ENCODE measurements at places on chromosomes 2 and 18.

DNA sequence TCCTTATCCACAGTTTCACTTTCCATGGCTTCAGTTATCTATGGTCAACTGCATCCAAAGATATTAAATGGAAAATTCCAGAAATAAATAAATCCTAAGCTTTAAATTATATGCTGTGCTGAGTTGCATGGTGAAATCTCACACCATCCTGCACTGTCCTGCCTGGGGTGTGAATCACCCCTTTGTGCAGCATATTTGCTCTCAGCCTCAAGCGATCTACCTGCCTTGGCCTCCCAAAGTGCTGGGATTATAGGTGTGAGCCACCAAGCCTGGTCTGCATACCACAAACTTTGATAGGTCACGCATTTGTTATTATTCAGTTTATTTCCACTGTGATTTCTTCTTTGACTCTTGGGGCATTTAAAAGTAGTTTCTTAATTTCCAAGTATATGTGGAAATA is 117.2 kb downstream of the SPIRE1 start:
- no peak for DNase-seq

DNA sequence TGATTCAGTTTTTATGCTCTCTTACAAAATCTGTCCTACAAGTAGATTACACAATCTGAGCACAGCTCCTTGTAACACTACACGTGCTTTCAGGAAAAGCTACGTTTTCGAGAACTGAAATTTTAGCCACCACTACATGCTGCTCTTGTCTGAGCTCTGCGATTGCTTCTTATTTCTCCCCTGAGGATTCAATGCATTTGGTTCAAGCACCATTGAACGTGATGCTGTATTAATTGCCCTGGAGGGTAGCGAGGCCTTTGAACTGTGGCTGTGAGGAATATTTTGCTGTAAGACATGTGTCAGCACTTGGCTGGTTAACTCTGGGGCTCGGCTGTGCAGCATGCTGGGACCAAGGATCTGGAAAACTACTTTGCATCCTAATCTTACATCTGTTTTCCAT is 405.8 kb downstream of the EPHA4 start:
- no peak for DNase-seq

DNA sequence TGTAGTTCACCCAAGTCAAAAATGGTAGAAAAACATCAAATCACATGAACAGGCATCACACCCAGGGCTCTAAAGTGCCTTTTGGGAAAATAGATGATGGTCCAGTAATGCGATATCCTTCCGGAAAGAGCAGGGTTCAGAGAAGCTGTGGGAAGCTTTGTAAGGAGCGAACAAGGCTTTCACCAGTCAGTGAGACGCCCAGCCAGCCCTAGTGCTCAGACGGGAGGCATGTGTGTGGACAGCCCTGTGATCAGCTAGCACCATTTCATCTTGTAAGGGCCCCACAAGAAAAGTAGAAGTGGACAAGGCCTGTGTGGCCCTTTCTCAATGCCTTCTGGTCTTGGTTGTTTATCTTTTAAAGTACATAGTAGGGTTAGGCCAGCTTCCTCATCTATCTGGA is 76.1 kb downstream of the SMIM21 start:
- DNase-seq = no peak

- no peak for DNase-seq
These were observed 539.6 kb downstream of the PID1 start for GRCh38 chr2:228731517-228731916.

DNA sequence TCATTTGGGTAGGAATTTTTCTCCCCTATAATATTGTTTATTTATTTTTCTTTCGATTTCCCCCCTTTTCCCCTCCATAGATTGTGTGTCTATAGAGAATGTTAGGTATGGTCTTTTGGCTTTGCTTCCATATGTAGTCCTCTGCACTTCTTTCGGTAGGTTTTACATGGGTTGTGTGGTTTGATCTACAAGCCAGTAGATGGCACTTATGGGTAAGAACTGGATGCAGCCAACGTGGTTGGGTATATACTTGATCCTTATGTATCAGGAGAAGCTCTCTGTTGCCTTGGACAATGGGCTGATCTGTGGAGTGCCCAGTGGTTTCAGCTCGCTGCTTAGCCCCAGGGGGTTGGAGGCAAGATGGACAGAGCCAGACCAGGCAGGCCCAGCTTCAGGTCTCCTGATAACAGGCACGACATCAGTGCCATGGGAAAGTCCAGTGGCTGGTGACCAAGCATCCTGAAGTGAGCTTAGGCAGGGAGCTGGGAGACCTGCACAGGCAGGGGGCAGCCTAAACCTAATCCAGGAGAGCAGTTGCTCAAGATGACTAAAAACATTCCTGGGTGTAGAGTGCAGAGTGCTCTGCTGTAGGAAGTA is 488.3 kb downstream of the CCDC85A start:
- DNase-seq = no peak

DNA sequence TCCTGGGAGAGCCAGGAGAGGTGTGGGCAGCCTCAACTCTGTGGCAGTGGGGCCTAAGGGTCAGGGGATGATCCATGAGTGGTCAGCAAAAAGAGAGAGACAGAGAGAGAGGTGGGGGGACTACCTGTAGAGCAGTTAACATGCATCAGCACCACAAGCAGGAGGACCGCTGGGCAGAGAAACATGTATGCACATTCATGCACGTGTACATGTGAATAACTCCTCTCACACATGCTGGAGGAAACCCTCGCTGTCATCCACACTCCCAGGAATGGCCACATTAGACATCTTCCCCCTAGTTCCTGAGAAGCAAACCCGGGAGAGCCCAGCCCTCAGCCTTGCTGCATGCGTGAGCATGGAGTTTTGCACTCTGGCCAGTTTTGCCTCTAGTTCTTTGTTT is 166.1 kb downstream of the SMAD7 start:
- DNase-seq = no peak

DNA sequence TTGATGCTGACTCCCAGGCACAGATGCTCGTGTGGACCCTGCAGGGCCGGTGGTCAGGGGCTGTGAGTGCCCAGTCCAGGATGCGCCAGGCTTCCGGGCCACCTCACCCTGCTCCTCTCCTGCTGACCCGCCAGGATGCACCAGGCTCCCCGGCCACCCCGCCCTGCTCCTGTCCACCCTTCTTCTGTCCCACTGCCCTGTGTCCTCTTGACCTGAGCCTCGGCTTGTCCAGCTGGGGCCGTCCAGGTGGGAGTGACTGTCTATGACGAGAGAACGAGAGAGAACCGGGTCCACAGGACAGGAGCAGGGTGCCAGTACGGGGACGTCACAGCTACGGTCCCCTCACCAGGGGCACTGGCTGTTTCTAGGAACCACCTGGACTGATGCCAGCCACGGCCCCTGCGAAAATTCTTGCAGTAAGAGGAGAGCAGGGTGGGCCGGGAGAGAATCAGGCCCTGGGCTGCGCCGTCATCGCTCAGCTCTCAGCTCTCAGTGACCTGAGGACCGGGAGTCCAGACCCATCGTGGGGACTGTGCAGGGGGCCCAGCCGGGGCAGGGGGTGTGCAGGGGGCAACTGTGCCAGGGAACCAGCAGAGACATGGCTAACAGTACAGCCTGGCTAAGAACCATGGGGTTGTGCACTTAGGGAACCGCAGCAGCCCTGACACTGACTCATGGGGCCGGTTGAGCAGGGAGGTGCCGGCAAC is 12.9 kb upstream of the NFATC1 start:
- no peak for DNase-seq

- no peak for DNase-seq
These were observed 642 bp upstream of the SRSF7 start for GRCh38 chr2:38751596-38752410.

GRCh38 chr2:127201452-127201851 is 18.6 kb downstream of the CYP27C1 start:
- no peak for DNase-seq

GRCh38 chr2:69693059-69693774 is 48.7 kb upstream of the ANXA4 start:
- DNase-seq = peak; percentile 64

DNA sequence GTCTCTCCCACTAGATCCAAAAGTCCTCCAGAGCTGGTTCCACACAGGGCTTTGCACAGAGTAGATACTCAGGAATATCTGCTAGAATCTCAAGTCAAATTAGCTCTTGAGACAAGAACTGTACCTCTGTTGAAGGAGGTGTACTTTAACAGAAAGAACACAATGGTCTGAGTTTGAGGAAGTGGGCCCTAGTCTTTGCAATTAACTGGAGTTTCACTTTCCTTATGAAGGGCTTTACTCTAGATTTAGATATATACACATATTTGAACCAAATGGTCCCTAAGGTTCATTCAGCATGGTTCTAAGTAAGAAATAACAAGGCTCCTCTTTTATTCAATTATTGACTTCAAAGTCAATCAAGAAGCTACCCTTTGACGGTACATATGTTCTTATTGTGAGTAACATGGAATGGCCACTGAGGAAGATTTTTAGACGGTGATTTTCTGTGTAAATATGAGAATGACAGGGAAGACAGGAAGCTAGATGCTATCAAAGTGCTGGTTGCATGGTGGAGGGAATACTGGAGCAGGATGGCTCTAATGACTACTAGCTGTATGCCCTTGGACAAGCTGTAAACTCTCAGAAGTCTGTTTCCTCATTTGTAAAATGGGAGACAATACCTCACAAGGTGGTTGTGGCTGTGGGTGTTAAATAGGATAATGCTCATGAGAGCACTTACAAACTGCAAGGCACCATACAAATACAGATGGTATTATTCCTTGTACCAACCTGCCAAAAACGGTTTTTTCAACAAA is 73.5 kb upstream of the SERTAD2 start:
- DNase-seq = no peak

DNA sequence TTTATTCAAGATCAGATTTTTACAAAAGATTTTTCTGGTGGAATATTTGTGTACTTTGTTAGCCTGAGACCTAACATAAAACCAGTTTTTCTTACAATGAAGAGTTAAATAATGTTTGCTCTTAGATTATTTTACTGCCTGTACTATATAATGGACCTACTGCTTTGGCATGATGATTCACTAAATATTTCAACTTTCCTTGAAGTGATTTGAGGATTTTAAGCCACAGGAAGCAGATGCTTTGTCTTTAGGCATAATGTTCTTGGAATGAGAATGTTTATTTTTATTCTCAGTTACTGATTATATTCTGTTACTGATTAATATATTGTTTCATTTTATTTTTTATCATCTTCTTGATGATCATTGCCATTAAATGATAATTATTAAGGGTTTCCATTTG is 175.3 kb upstream of the LRP1B start:
- no peak for DNase-seq

DNA sequence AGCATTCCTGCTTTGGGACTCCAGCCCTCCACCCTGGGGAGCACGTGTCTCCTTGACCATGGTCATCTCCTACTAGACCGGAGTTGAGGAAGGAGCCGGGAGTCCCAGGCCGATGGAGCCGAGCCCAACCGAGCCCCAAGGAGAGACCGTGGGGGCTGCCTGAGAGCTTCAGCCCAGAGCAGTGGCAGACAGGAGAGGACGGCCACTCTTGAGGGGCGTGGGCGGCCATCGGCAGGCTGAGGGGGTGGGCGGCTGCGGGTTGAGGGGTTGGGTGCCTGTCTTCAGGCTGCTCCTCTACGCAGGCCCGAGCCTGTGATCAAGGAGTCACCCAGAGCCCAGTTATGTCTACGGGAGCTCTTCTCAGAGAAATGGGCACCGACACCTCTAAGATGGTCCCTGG is 158.7 kb downstream of the PXDN start:
- DNase-seq = no peak

- DNase-seq = no peak
These were observed 36.9 kb downstream of the RPL37A start for GRCh38 chr2:216535454-216535995.

- DNase-seq = no peak
These were observed 72.3 kb downstream of the FMNL2 start for GRCh38 chr2:152407204-152407721.

- DNase-seq = no peak
These were observed 56.5 kb upstream of the ERBB4 start for GRCh38 chr2:212595036-212595654.

DNA sequence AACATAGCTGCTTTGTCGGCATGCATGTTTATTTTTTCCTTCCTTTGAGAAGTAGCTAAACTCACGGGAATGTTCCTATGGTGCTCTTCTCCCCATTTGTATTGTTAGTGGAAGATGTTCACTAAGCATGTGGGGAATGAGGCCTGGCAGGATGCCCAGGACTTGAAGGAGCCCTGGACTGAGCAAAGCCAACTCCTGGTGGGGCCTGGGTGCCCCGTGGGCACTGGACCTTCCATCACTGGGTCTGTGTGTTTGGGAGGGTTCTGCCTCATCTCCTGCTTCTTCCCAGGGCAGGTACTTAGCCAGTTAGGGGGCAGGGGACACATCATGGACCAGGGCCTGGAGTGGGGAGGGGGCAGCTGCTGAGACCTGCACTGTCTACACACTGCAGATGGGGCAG is 49.3 kb downstream of the ACAA2 start:
- no peak for DNase-seq

DNA sequence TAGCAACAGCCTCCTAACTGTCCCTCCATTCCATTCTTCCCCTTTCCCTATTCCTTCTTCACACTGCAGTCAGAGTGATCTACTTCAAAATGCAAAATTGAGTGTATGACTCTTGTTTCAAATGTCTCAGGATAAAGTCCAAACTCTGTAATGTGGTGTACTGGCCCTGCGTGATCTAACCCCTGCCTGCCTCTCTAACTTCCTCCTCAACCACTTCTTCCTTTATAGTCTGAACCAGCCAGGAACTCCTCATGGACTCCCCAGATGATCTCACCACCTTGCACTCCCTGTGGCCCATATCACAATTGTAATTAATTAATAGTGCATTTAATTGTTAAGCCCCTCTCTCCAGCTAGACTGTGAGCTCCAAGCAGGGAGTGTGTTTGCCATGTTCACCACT is 3.1 kb upstream of the B3GNT2 start:
- DNase-seq = no peak

DNA sequence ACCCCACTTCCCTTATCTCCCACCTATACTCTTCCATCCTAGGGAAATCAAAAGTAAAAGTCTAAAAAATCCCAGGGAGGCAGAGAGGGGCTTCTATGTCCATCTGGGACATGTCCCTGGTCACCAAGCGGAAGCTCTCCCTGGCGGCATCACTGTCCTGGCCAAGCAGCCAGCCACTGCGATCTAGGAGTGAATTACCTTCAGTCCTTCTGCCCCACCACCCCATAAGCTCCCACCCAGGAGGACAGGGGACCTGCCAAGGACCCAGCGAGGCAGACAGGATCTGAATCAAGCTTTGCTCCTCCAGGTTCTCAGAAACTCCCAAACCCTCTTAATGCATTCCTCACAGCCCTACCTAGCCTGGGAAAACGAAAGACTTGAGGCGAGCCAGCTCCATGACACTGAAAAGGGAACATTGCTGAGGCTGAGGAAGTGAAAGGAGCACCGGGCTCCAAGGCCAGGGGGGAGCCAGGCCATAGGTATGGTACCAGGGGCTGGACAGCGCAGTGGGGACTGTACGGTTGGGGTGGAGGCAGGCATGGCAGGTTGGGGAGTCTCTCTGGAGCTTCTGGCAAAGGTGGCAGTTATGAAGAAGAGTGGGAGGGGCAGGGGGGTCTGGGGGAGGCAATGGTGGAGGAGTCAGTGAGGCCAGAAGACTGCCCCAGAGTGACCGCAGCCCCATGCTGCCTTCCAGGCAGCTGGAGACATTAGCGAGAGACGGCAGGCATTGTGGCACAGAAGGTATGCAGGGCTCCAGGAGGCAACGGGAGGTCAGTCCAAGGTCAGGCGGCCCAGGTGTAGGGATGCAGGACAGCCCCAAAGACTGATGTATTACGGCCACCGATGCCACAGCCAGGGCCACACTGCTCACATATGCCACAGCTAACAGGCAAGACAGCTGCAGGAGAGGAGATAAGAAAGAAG is 2.7 kb upstream of the SLC23A3 start:
- DNase-seq = no peak

GRCh38 chr2:159661286-159661685 is 44.9 kb upstream of the BAZ2B start:
- no peak for DNase-seq

- DNase-seq = no peak
These were observed 28.6 kb downstream of the PPP1R1C start for GRCh38 chr2:182014284-182014683.

Data from T-helper 2 cell (primary cell).